Common myeloid progenitor, CD34-positive (primary cell): ENCODE measurements at places on chromosomes 6 and 20.

DNA sequence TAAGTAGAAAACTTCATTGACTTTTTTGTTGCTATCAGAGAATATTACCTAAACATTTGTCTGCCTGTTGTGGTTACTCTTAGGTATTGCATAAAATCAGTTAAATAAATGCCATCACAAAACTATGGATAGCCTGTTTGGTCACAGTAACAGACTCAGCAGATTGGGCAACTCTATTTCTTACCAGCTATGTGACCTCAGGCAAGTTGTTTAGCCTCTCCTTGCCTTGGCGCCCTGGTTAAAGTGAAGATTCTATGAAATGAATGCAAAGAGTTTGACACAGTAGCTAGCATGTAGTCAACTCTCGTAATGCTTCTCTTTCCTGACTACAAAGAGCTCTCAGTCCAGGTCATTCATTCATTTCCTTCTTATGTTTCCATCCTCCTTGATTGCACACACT is 82.5 kb upstream of the ID4 start:
- DNase-seq: no peak

DNA sequence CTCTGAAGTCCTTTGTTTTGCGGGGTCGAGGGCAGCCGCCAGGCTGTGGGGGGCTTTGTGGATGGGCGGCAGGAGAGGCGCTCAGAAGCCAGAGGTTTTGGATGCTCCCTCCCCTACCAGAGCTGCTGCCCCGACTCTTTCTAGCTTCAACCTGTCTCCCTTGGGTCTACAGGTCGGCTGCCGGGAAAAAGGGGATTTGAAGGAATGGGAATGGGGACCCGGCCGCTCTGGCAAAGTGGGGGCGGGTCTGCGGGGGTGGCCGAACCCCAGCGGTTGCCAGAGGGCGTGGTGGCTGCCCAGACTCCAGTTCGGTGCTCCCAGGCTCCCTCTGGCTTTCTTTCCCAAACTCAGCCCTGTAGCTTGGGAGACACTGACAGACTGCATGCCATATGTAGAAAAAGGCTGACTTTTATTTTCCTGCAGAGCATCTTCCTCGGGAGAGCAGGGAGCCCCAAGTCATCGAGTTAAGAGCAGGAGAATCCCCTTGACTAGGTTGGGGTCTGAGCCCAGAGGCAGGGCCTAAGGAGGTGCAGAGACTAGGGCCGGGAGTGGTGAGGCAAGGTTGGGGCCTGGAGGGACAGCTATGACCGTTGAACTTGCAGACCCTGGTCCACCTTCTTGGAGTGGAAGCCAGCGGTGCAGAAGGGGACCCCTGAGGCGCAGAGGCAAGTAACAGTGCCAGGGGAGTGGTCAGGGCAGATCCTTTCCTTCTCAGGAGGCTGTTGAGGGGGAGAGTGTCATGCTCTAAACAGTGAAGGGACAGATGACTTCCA is 1.4 kb upstream of the PPP1R18 start:
- no peak for DNase-seq

- DNase-seq: no peak
These were observed 118.8 kb upstream of the NRN1 start for GRCh38 chr6:6125495-6125894.

GRCh38 chr6:25601800-25602673 is 50.0 kb upstream of the SCGN start:
- peak; percentile 71 for DNase-seq

DNA sequence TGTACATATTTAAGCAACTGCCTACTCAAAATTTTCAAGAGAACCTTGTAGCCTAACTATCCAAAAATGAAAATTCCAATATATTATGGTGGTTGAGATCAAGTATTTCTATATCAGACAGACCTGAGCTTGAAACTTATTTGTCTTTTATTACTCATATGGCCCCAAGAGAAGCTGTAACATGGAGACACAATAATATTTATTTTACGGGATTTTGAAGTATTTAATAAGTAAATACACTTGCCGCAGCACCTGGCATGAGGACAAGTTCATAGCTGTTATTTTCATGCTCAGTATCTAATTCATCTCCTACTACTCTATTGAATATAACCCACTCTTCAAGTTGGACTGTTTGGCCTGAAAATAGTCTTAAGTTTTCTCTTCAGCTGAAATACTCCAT is 28.0 kb downstream of the PTPRK start:
- DNase-seq: no peak

DNA sequence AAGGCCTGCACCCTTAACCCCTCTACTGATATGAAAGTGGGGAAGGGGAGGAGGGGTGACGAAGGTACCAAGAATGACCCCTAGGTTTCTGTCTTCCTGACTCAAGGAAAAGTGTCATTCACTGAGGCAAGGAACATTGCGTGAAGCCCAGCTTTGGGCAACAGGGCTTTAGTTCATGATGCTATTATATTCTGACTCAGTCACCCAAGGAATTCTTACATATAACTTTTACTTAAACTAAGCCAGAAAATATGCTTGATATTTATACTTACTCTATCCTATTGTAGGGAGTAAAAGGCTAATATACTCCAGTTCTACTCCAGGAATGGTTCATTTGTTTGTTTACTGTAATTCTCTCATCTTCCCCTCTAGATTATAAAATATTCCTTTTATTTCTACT is 60.5 kb downstream of the DOP1A start:
- DNase-seq: no peak

DNA sequence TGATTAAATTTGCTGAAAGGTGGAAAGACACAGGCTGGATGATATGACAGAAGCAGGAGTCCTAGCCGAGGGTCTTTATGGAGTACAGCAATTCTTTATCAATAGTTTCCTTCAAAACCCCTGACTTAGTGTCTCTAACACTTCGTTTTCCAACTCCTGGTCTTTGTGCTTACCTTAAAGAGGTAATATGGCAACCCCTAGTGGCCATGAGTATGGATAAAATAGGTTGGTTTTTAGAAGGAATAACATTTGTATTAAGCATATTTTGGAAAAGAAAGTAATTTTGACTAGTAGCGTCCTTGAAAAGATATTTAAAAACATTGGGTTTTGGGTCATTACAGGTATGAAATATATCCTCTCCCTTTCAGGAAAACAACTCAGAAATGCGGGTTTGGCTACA is 51.9 kb downstream of the VGLL2 start:
- DNase-seq: peak; percentile 5

GRCh38 chr6:19137505-19137904 is 699.7 kb upstream of the ID4 start:
- no peak for DNase-seq

GRCh38 chr20:50784464-50784863 is 10.4 kb upstream of the BCAS4 start:
- DNase-seq: no peak

- DNase-seq: no peak
These were observed 202.4 kb downstream of the FARS2 start for GRCh38 chr6:5463690-5464089.

GRCh38 chr6:106801256-106801655 is 171.9 kb downstream of the QRSL1 start:
- DNase-seq: no peak

DNA sequence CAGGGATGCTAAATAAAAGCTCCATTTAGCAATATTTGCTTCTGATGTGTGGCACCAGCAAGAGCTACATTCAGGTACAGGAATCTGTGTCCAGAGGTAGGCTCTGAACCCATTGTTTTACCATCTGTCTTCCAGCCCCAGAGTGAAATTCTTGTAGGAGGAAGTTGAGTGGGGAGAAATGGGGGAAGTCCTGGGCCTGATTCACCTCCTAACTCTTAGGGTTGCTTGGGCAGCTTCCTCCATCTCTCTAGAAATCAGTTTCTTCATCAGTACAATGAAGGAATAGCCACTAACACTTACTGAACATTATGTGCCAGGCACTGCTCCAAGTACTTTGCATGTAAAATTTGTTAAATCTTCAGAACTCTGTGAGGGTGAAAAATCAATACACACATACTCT is 35.1 kb upstream of the TSPYL1 start:
- peak; percentile 26 for DNase-seq

DNA sequence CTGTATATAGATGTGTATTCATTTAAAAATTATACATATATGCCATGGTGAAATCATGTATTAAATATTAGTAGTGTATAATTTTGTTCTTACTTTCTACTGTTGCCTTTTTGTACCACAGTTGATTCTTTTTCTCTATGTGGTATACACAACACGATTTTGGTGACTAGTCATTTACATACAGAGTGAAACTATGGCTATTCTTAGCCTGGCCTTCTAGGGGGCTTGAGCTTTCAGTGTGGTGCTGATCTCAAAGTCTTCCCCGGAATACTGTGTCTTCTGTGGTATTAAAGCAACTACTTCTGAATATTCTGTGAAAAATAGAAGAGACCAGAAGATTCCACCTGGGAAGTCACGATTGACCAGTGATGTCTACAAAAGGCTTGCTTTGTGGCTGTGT is 301.9 kb downstream of the UTRN start:
- no peak for DNase-seq
